Activated T-helper 1 cell treated with anti-CD3 and anti-CD28 coated beads, Interleukin-2, amount 50 U/mL, for 16 hours (primary cell): ENCODE measurements at places on chromosomes 3 and 15.

DNA sequence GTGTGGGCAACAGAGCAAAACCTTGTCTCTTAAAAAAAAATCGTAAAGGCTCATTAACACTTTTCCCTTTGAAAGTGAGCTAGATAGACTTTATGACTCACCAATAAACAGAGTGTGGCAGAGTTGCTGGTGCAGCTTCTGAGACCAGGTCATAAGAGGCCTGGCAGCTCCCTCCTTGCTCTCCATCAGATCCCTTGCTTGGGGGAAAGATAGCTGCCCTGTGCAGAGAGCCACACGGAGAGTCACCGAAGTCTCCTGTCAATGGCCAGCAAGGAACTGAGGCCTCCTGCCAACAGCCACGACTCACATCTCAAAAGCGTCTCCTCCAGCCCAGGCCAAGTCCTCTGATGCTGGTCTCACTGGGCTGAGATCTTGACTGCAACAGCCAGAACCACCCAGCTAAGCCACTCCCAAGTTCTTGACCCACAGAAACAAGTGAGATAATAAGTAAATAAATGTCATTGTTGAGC is 8.7 kb upstream of the GP9 start:
- DNase-seq: no peak

- no peak for DNase-seq
Measured at GRCh38 chr15:49530092-49530491, 90.5 kb downstream of the FAM227B start.

DNA sequence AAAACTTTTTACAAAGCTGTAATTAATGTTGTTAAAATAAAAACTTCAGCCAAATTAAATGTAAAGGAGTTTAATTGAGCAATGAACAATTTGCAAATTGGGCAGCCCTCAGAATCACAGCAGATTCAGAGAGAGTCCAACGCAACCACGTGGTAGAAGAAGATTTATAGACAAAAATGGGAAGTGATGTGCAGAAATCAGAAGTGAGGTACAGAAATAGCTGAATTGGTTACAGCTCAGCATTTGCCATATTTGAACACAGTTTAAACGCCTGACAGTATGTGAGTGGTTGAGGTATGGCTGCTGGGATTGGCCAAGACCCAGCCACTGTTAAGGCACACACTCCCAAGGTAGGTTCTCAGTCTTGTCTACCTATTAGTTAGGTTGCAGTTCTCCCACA is 14.4 kb upstream of the PLA2G4D start:
- DNase-seq: no peak

DNA sequence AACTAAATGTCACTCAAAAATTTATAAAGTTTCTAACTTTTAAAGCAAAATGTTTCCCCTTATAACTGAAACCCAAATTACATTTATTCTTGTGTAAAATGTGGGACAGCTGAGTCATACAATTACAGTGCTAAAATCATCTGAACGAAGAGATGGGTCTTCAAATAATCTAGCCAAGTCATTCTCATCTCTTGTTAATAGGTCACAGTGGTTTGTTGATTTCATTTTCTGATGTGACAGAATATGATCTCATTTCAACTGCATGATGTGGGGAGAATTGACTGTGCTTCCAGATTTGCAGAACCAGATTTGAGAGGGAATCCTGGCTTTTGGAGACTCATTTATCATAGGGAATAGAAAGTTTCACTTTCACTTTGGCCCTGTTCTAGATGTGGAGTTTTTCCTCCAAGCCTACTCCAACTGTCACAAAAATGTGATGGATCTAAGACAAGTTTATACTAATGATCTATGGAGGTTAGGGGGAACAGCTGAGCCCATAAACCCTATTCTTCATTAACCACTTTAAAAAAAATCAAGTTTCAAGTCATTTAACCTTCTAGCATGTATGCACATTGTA is 685.0 kb downstream of the PDCD6IP start:
- DNase-seq: no peak

DNA sequence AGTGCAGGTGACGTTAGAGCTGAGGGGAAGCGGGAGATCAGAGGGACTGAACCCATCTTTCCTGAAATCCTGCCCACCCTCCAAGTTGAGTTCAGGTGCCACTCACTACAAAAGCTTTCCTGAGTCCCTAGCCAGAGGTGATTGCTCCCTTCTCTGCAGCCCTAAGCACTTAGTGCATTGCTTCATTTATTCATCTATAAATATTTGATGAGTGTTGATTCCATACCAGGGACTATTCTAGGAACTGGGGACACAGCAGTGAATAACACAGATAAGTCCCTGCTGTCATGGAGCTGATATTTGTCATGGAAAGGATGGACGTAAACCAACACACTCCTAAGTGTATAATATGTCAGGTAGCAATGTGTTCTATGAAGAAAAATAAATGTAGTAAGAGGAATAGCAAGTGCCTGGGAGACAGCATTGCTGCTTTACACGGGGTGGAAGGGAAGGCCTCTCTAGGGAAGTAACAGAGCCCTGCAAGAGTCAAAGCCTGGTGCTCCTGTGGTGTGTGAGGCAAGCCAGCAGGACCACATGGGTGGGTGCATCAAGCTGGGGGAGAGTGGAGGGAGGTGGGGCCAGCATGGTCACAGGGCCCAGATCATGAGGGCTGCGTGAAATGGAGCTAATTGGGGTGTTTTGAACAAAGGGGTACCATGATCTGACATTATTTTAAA is 18.6 kb downstream of the ALPK3 start:
- no peak for DNase-seq

DNA sequence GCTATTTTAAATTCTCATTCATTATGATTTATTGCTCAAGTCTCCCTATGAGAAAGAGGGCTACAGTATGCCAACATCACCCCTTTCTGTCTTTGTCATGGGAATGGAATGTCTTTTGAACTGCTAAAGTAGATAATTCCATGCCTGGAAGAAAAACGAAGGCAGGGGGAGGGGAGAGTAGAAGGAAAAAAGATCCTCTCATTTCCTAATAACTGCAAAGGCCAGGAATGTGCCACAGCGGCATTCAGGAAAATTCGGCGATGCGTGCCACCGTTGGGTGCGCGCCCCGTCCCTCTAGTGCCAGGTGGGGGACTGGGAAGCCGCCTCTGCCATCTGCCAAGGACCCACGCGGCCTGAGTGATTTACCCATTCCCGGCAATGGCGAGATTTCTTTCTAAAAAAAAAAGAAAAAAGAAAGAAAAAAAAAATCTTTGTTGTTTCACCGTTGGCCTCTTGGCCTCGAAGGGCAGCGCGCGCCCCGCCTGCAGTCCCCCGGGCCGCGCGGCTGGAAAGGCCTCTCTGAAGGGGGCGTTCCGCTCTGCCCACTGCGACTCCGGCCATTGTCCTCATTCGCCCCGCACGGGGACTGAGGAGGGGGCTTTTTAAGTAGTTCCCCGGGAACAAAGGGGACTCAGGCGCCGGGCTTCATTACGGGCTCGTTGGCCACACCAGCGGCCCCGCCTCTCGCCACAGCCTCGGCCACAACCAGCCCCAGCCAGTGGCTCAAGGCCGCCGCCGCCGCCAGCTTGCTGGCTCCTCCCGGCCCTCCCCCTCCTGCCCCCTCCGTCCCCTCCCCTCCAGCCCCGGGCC is 54.5 kb downstream of the CPN2 start:
- no peak for DNase-seq

GRCh38 chr3:70028361-70028760 is 28.8 kb downstream of the SAMMSON start:
- no peak for DNase-seq

DNA sequence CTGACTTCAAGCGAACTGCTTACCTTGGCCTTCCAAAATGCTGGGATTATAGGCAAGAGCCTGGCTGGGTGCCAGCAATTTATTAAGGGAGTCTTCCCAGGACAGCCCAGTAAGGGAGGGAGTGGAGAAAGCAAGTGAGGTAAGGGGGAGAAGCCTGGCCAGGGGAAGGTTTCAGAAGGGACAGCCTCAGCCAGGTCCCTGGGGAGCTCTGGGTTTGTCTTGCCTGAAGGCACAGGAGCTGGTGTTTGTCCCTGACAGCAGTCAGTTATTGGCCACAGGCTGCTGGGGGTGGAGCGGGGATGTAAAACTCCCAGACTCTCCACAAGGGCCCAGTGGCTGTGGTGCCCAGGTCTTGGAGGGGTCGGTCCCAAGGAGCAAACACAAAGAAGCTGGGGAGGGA is 33.0 kb upstream of the CDCP1 start:
- no peak for DNase-seq

- no peak for DNase-seq
Measured at GRCh38 chr15:79608066-79608864, 176.1 kb downstream of the MINAR1 start.

DNA sequence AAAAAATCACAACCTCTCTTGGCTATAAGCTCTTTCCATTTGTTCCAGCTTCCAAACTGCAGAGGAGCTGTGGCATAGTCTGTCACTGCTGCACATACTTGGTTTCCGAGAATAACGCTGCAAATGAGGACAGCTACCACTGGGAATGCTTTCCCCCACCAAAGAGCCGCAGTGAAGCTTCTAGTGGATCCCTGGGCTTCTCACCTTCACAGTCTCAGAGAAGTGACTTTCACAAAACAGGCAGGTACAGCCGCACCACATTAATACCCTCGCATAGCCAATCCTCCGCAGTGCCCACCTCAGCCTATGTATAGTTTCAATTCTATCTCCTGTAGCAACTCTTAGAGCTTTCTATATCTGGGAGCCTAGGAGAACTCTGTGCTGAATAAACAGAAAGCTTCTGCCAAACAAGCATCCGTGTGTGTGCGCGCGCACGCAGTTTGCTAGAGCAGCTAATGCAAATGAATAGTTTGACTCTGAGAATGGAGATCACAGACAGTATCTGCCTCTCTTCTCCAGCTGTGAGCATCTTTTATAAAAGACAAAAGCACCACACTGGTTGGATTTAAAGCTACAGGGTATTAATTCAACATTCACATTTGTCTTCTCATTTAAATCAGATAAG is 81.9 kb upstream of the PLXND1 start:
- no peak for DNase-seq

DNA sequence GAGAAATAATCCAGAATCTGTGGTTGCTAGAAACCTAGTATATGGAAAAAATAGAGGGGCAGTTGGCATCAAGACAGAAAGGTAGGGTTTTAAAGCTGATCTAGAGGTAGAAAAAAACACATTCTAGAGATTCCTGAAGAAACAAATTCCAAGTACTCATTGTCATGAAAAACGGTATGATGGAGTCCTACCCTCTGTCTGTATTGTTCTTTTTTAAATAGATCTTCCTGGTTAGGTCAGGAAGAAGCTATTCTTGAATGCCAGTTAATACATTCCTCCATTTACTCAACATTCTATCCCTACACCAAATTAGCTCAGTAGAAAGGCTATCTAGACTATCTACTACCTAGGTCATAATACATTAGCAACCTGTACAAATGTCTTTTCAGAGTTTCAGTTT is 364.7 kb downstream of the FHIT start:
- DNase-seq: no peak

DNA sequence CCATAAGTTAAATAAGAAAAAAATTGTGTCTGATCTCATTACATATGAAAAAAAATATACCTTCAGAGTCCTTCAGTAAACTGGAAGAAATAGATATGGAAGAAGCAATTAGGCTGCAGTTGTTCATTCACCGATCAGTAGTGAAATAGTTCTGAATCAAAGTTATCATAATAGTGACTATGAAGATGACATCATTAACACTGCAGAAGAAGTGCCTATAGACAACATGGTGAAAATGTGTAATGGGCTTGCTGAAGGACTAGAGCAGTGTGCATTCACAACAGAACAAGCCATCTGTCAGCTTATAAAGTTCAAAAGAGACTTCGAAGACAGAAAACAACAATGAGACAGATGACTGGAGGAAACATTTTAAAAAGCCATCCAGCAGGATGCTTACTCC is 144.5 kb downstream of the NAALADL2 start:
- no peak for DNase-seq

GRCh38 chr3:95738045-95738444 is 1076.3 kb upstream of the EPHA6 start:
- DNase-seq: no peak

- DNase-seq: no peak
Measured at GRCh38 chr3:196641333-196642054, 2.0 kb downstream of the NRROS start.

GRCh38 chr3:53049987-53050386 is 4.1 kb upstream of the SFMBT1 start:
- DNase-seq: no peak

DNA sequence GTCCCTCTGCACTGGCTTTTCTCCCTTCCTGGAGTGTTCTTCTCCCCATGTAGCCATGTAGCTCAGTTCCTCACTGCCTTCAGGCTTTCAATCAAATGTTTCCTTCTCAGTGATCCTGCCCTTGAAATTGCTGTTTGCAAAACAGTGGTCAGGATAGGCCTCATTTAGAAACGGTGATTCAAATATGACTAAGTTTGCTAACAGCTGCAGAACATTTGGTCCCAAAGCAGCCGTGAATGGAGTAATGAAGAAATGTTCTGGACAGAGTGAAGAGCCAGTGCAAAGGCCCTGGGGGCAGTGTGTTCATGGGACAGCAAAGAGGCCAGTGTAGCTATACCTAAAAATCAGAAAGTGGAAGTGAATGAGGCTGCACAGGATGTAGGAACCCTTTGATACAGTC is 223.4 kb downstream of the FEZF2 start:
- DNase-seq: no peak

DNA sequence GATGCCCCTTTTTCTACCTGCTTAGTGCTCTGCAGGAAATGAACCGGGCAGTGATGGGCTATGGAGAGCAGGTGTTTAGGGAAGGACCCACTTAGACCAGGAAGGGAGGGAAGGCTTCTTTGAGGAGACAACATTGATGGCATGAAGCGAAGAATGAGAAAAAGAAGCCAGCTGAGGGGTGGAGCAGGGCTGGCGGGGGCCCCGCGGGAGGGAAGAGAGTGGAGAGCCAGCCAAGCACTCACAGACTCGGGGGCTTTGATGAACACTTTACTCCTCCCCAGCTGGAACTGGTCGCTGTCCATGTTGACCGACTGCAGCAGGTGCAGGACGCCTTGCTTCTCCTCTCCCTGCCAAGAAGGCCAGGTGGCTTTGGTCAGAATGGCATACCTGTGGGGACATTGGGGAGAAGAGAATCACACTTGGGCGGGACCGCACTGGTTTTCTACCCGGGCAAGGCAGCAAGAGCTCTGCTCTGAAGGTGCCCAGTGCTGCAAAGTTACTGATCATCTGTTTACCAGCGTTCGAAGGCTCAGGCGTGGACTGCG is 28.4 kb upstream of the LDHAL6B start:
- DNase-seq: no peak

- DNase-seq: no peak
Measured at GRCh38 chr3:79490165-79491028, 277.4 kb downstream of the ROBO1 start.

DNA sequence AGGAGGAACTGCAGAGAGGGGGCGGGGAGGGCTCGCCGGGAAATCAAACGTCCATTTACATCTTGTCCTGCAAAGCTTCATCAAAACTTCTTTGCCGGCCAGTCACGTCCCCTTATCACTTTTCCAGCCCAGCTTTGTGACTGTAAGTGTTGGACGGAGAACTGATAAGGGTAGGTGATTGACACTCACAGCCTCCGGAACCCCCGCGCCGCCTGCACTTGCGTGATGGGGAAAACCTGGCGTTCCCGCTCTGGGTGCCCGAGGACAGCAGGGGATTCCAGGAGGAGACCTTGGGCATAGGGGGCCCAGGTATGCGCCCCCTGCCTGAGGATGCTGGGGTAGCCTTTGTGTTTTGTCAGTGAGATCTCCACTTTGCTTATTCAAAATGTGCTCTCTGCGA is 72.8 kb upstream of the ANKRD34C start:
- no peak for DNase-seq
